Activated CD4-positive, alpha-beta T cell treated with anti-CD3 and anti-CD28 coated beads, Interleukin-2, amount 10 ng/mL, durations not matched to agents 7 days and 5 days (primary cell): ENCODE measurements at places on chromosomes 12 and 14. TPM values are rescaled to one million over a fixed set of nuclear protein-coding genes. Genes with fewer than 3 reads are reported as not detected.

SIX1 gene
- not detected for total RNA-seq

KRT3 gene
- total RNA-seq: not detected

DNA sequence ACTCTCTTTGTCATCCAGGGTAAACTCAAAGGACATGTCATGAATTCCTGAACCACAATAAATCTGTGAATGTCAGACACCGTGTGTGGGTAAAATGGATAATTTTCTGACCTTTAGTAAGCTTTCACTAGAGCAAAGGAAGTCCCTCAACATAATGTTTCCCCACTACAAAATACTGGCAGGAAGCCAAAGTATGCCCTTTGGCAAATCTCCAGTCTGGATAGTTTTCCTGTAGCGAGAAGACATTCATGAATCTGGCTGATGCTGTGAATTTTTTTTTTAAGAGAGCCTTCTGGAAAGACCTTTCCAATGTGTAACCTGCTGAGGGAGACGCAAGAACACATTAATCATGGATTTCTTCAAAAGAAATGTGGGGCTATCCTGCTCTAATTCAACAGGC, 389.6 kb upstream of the DDHD1 start:
- no peaks in the 10 kb centered on the region for H3K27me3 ChIP-seq
- H3K27ac ChIP-seq: no peak overlapping the region
- H3K4me3 ChIP-seq: no peak overlapping the region
- H3K4me1 ChIP-seq: no peaks in the 10 kb centered on the region

TBC1D30 gene
- 0.19 TPM for total RNA-seq

ABCD2 gene
- 23.5 TPM for total RNA-seq

DNA sequence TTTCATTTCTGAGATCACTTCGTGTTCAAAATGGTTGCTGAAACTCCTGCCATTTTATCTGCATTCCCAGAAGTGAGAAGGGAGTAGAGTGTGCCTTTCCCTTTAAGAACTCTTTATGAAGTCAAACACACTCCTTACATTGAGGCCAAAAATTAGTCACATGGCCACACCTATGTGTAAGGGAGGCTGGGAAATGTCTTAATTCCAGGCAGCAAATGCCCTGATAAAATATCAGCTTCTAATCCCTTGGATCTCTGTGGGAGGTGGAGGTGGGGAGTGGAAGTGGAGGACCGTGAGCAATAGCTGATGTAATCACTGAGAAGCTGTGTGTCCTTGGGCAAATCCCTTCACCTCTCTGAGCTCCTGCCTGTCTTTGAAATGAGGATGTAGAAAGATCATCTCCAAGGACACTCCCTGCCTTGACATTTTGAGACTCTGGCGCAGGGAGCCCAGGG, 22.7 kb upstream of the ANKRD9 start:
- H3K27me3 ChIP-seq: no peaks in the 10 kb centered on the region
- H3K4me1 ChIP-seq: peaks cover 10% of the 10 kb centered on the region
- H3K36me3 ChIP-seq: no peaks in the 10 kb centered on the region
- DNase-seq: no peak
- no peak overlapping the region for H3K4me3 ChIP-seq

CLEC1B gene
- not detected for total RNA-seq

TSPAN11 gene
- not detected for total RNA-seq

DNA sequence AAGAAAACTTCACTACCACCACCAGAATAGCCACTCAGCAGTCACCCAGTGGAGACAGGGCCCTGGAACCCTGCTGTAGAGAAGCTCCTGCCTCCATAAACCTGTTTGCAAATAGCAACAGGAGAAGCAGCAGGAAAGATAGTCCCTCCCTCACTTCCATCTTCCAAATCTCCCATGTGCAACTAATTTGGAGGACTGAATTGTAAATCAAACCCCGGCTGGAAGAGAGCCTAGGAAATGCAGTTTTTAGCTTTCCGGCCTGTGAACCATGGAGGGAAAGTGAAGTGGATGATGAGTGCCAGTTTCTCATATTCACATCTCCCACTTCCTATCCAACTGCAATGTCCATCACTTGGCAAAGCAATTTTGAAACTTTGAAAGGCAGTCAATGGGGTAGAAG, 167.2 kb upstream of the FRMD6 start:
- H3K4me3 ChIP-seq: no peak overlapping the region
- no peak for DNase-seq
- H3K36me3 ChIP-seq: no peaks in the 10 kb centered on the region
- no peaks in the 10 kb centered on the region for H3K4me1 ChIP-seq
- no peaks in the 10 kb centered on the region for H3K27me3 ChIP-seq

DNA sequence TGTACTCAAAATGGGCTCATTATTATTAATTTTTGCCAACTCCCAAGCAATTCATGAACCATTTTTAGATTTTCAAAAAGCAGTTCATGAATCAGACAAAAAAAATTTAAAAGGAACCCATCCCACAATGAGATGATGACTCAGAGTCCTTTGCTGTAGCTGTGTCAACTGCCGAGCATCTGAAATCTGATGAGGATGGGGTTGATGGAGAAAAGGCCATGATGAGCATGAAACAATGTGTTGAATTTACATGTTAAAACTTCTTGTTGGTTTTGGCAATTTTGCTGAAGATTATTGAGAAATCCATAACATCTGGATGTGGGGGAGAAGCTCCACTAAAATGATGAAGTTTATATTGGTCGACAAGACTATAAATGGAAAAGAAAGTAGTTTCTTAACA, 378.0 kb downstream of the FOXG1 start:
- no peaks in the 10 kb centered on the region for H3K27me3 ChIP-seq
- H3K4me1 ChIP-seq: no peaks in the 10 kb centered on the region
- H3K4me3 ChIP-seq: no peak overlapping the region
- no peak overlapping the region for H3K27ac ChIP-seq

- DNase-seq: no peak
- no peak overlapping the region for H3K4me3 ChIP-seq
- H3K4me1 ChIP-seq: peaks cover 14% of the 10 kb centered on the region
Observed at GRCh38 chr12:12749433-12749832, 32.3 kb downstream of the CDKN1B start.
